NCI-H345 (cell line): ENCODE measurements at places on chromosomes 3 and 15.

DNA sequence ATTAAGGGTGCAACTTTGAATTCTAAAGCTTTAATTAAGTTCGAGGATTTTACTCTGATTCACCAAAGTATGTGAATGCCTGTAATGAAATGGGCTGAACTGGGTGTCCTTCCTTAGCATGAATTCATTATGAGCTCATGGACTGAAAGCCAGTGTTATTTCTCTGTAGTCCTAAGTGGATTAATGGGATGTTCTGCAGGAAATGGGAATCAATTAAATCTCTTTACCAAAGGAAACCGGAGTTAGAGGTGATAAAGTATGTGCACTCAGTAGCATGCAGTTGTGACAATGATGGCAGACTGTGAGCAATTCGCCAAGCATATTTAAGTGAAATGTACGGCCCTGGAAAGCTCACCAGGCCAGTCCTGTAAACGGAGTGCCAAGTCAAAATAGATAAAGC, 138.7 kb downstream of the CHL1 start:
- no peak for DNase-seq

DNA sequence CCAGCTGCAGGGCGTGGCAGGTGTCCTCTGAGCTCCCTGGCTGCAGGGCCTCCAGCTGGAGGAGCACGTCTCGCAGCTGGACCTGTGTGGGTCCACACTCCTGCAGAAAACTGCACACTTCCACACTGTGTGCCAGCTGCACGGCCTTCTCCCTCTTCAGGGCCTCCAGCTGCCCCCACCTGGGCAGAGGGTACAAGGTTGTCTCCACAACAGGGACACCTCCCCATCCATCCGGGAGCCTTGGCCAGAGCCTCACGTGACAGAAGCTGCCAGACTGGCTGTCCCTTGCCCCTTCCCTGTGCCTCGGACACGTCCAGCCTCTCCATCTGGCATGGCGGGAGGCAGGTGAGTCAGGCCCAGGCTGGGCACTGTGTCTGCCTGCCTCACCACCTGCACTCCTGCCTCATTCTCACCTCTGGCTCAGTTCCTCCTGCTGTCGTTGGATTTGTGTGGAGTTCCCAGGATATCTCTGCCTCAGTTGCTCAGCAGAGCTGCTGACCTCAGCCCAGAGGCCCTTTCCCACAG, 14.5 kb downstream of the SPTBN5 start:
- no peak for DNase-seq

- no peak for DNase-seq
These were observed 2.9 kb downstream of the RAB43 start for GRCh38 chr3:129118745-129119144.

GRCh38 chr3:72335458-72336095, 512.7 kb downstream of the SHQ1 start:
- DNase-seq = peak; percentile 20

DNA sequence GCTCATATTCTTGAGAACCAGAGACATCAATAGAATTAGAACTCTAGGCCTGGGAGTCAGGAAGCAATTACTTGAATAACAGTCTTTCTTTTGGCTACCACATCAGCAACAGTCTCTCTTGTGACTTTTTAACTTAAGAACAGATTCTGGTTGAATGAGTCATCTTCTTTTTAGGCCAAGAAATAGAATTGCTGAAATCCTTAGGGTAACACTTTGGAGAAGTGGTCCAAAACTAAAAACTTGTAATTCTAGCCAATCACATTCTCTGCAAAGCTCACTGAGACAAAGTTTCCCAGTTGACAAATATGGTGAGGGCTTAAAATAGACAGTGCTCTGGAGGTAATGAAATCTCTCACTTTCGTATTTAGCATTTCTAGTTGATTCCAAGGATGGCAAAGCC, 238.0 kb downstream of the SHOX2 start:
- DNase-seq = no peak

- no peak for DNase-seq
These were observed 23.2 kb downstream of the LMCD1 start for GRCh38 chr3:8524656-8525399.

DNA sequence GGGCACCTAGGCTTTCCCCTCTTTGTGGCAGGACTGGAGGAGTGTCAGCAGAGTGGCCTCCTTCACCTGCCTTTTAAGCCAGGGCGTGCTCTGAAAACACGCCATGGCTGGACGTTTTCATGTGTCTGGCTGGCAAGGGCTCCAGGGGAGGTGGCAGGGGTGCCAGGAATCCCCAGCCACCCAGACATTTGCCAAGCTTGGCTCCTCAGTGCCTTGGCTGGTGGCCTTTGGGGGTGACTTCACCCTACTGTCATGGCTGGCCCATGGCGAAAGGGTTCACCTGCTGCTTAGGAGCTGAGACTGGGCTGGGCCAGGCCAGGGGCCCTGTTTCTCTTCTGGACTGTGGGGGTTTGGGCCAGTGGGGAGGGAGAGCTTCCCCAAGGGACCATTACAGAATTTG, 17.6 kb downstream of the KLF13 start:
- no peak for DNase-seq

DNA sequence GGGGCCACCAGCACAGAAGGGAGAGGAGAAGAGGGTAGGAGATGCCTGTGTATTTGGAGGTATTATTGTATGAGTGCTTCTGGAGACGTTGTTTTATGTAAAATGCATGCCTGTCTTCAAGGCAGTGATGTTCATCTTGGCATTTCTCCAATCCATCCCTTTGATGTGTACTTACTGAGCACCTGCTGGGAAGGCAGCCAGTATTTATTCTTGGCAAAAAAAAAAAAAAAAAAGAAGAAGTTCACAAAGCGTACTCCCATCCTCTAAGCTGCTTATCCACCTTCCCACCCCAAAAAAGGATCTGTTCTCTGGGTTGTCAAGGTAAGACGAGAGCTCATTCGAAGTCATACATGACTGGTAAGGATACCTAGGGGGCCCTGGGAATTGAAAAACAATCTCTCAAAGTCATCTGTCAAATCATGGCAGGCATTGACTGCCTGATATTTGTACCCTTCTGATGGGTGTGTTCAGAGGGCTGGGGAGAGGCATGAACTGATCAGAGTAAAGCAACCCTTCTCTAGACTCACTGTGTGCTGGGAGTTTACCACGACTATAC, 30.0 kb upstream of the SLC6A1 start:
- DNase-seq = peak; percentile 64

- no peak for DNase-seq
These were observed 160.6 kb upstream of the WNT5A start for GRCh38 chr3:55647670-55648069.

- DNase-seq = no peak
These were observed 13.6 kb downstream of the CCDC12 start for GRCh38 chr3:46962990-46963389.

DNA sequence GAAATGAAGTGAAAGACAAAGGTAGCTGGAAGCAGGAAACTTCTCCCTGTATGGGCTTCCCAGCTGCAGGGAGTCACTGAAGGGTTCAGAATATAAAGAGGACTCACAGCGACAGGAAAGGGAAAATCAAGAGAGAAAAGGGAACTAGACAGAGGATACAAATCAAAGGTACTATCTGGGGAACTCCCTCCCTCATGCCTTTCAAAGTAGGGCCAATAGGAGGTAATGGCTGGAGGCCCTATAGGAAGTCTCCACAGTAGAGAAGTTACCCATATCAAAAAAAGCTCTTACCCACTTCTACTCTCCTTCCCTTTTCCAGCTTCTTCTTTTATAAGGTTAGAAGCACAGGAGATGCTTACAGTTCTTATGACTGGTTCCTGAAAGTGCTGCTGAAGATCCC, 43.5 kb downstream of the FMN1 start:
- no peak for DNase-seq

- DNase-seq = no peak
These were observed 154.3 kb downstream of the ECT2 start for GRCh38 chr3:172904711-172905373.

- no peak for DNase-seq
These were observed 63.7 kb upstream of the DLG1 start for GRCh38 chr3:197362081-197362480.

DNA sequence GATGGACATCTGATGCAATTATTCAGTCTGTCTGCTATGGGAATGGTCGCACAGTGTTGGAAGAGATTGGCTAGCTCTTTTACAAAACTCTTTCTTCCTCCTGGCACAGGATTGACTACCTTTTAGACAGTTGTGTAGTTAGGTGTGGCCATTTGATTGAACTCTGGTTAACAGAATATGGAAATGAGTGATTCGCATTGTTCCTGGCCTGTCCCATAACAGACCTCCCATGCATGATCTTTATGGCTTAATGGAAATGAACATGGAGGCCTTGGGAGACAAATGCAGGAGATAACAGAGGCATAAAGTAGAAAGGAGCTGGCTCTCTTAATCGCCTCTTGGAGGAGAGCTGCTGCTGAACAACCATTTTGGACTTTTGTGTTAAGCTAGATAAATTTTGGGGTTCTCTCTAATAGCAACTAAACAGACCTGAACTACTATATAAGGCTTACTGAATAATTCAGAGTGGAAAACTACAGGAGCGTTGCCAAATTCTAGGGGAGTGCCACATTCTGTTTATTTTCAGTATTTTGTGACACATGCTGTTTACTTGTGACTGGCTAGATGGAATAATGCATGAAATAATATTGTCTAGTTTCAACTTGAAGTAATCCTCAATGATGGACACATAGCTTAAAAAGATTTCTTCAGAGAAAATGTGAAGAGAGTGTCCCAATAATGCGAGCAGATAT, 357.7 kb upstream of the SGO1 start:
- DNase-seq = no peak

DNA sequence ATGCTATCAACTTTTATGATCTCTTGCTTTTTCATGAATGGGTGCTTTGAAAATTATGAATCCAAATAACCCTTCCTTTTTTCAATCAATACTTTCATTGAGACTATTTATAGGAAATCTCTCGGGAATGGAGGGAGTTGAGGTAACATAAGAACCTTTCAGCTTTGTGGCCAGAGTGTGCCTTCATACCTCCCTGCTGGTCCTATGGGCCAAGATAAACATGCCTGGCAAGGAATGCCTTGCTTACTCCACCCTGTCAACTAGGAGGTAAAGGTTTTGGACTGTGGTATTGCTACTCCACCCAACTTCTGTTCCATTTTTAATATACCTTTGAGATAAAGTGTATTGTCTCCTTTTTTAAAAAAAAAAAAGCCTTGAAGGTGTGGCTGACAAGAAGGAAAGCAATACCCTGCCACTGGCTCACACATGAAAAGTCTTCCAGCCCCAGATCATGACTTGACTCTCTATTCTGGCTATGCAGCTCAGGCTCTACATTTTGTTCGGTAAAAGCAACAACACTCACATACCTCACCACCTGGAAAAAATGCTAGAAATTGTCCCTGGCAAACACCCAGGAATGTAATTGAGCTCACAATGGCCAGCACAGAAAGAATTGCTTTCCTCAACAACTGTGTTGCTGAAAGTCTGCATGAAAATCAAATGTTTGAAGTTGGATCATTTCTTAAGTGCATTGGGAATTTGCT, 35.8 kb downstream of the COL8A1 start:
- no peak for DNase-seq

- DNase-seq = no peak
These were observed 179.1 kb downstream of the THSD4 start for GRCh38 chr15:71294251-71294910.

GRCh38 chr3:12287727-12288181, 1.1 kb upstream of the PPARG start:
- no peak for DNase-seq

DNA sequence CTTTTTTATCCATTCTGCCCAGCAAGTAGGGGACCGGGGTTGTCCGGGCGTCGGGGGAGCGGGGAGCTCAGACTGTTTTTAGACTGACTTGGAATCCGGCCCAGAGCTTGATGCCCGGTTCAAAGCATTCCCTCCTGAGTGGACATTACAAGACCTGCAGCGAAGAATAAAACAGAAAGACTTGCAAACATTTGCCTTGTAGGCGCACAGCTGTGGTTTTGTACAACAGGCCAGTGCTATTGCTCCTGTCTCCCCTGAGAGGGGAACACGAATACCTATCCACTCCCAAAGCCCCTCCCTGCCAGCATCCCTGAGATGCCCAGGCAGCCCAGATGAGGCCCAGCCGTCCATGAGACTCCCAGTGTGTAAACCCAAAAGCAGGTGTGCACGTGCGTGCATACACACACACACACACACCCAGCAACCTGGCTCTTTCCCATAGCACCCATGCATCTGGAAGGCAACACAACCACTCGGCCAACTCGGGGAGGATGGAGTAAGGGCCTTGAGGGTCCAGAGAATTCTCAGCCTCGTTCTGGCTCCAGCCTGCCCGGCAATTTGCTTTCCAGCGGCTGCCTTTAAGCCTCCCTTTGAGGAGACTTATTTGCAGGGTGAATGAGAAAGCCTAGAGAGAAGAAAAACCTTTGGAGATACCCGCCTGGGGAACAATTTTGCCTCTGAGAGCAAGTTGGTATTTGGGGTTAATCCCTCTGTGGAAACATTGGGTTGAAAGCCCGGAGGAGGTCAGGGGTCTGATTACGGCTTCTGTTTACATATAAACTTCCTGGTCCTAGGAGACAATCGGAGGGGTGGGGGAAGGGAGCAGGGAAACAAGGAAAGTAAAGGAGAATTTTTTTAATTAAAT, 161.0 kb upstream of the HES1 start:
- DNase-seq = no peak

DNA sequence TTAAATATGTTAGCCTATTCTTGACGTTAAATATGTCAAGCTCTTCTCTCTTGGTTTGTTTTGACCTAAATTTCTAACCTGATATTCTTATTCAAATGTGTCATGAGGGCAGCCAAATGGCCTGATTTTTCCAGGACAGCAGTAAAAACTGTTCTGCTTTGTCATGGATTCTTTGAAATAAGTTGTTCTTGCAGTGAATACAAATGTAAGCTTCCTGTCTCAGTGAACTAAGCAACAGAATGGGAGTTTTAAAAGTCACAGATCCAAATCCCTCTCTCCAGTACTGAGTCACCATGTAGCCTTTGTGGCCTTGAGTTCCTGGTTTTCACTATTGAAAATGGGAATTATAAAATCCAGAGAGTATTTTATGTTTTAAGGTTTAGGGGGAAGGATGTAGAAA, 301.8 kb downstream of the NLGN1 start:
- no peak for DNase-seq

DNA sequence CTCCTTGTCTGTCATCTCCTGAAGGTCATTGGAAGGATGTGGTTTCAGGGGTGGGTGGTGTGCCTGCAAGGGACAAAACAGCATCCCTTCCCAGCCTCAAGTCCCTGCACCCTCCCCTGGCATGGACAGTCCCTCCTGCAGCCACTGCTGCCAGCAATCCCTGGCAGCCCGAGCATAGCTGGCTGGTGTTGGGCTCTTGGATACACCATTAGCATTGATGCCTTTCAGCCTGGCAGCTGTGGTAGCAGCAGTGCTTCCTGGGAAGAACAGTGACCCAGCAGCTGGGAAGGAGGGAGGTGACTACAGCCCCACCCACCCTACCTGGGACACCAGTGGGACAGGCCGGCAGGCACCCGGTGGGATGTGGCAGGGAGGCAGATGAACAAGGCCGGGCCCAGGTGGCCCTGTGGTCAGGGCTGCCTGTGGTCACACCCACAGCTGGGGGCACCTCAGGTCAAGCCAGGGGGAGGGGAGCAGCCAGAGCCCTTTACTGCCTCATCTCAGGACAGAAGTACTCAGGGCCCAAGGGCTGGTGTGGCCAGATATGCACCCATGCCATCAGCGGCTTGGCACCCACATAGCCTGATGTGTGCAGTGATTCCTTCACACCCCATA, 32.9 kb upstream of the TMEM115 start:
- no peak for DNase-seq
